ENCODE measurements at places on chromosomes 11 and 22.

- DNase-seq = no peak
These were observed 29.4 kb upstream of the NAV2 start for GRCh38 chr11:19683141-19683805.

DNA sequence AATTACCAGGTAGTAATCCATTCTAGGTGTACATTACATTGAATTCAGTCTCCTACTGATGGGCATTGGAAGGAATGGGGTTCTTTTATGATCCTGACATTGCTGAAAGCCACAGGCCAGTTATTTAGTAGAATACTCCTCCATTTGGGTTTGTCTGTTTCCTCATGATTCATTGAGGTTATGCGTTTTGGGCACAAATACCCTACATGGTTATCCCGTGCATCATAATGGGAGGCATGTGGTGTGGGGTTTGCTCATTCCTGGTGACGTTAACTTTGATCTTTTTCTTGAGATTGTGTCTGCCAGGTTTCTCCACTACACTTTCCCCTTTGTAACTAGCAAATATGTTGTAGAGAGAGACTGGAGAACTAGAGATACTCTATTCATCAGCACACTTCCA is 5.5 kb downstream of the FOLR3 start:
- no peak for DNase-seq

DNA sequence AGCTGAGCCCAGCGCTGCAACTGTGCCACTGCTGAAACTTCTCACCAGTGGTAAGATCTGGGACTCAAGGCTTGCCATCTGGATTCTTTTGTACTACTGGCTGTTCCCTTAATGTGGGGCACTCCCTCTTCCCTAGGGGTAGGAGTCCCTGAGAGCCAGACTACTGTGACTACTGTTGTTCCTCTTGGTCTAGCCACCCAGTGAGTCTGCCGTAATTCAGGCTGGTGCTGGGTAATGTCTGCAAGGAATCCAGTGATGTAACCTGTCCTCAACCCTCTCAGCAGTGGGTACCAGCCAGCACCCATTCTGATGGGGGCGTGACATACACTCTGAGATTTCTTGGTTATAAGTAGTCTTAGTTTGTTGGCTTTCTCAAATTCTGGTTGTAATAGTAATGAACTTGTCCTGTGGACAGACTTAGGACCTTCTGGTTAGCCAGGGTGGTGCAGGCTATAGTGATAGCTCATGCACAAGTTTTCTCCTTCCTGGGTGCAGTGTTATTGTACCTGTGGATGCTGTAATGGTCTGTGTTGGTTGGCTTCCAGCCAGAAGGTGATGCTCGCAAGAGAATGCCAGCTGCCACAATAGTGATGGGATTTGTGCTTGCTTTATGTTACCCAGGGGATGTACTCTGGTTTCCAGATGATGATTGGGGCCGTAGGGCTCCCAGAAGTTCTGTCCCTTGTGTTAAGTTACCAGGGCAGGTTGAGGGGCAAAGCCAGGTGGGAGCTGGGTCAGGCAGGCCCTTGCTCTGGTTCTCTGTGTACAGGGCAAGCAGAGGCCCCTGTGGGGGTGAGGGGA is 65.5 kb downstream of the ARHGAP42 start:
- no peak for DNase-seq

- DNase-seq = no peak
These were observed 120.9 kb downstream of the ME3 start for GRCh38 chr11:86551288-86552092.

DNA sequence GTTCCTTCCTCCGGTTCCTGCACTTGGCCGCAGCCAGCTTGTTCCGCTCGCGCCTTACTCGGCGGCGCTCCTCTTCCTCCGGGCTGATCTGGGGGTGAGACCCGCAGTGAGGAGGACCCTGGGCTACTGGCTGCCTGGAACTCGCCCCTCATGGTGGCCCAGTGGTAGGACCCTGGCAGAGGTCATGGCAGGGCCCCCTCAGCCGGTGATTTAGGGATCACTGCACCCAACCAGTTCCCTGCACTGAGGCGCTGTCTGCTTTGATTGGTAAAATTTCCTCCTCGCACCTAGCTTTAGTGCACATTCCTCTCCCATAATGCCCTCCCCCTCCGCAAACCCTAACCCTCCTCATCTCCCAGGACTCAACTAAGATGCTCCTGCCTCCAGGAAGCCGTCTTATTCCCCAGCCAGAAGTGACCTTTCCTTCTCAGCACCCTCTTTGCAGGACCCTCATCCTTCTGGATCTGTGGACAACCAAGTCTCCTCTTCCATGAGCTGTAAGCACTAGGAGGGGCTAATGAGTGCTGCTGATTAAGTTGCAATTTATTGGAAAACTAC is 3.6 kb downstream of the CCDC85B start:
- DNase-seq = no peak

- no peak for DNase-seq
These were observed 4.7 kb downstream of the PDE2A start for GRCh38 chr11:72669527-72669926.

DNA sequence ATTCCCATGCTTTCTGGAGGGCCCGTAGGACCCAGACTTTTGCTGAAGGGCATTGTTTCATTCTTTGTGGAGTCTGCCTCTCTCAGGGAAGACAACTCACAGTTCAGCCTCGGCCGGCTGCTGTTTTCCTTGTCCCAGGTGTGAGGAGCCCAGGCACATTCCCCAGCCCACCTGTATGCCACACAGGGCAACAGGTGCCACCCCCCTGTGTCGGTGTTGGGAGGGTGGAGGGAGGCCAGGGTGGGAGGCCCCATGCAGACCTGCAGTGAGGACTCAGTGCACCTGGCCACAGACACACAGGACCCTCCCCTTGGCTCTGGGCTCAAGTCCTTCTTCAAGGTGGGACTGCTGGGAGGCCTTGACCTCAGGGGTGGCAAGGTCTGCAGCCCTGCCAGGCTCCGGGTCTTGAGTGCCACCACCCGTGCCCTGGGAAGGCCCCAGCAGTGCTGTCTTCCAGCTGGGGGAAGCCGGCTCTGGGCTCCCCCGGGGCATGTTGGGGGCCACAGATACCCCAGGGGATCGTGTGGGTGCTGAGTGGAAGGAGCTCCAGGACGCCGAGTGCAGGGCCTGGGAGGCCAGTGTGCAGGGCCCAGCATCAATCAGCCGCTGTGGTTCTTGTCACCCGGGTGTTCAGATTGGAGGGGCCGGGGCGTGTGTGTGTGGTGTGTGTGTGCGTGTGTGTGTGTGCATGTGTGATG is 1286.1 kb downstream of the BRD1 start:
- no peak for DNase-seq

DNA sequence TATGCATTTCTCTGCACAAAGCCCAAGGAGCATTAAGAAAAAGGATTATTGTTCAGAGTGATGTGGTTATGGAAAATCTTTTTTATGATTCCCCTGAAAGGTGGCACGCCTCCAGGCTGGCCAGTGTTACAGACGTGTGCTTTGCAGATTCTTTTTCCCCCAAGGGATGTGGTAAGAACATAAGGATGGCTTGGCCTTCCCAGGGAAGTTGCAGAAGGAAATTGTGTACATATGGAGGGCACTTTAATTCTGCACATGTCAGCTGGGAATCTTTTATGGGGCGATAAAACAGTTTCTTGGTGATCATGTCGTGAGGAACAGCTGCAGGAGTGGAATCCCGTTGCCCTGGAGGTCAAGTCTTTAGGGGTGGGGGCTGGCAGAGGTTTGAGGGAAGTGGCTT is 9.7 kb downstream of the SMARCB1 start:
- no peak for DNase-seq

DNA sequence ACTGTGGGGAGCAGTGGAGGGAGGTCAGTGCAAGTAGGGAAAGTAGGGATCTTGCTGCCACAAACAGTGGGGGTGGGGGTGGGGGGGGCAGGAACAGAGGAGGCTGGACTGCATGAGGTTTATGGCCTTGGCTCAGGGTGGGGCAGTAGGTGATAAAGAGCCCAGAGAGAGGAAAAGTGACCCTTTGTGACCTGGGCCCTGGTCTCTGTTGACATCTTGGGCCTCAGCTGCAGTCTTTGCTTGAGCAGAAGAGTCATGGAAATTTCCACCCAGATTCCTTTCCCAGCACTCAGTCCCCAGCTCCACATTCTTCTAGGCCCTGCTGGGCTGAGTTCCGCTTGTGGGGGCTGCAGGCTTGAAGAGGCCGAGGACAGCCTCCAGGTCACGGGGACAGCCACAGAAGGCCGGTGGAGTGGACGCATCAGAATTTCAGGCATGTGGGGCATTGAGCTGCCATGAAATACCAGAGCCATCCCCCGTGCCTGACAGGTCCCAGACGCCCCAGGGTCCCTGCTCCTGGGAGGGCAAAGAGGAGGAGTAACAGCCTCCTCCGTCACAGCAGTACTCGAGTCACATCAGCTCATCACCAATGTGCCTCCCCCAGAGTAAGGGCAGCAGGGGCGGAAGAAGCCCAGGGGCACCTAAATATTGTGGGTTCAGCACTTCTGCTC is 9.7 kb upstream of the MALAT1 start:
- no peak for DNase-seq

DNA sequence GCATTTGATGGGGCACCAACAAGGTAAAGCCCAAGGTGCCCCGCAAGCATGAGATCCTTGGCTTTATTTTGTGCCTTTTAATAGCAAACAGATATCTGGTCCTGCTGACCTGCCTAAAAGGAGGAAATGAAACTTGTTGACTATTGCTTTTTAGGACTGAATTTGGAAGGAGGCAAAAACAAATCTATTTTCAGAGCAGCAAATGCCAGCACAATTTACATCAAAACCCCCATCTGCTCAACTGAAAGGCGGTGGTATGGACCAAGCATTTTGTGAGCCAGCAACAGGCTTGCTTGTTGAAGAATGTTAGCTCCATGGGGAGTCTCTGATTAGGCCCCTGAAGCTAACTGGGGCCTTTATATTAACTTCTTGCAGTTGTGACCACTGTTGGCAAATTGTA is 192.6 kb upstream of the E2F8 start:
- DNase-seq = no peak

GRCh38 chr22:22721681-22722354 is 77.4 kb downstream of the GGTLC2 start:
- no peak for DNase-seq

DNA sequence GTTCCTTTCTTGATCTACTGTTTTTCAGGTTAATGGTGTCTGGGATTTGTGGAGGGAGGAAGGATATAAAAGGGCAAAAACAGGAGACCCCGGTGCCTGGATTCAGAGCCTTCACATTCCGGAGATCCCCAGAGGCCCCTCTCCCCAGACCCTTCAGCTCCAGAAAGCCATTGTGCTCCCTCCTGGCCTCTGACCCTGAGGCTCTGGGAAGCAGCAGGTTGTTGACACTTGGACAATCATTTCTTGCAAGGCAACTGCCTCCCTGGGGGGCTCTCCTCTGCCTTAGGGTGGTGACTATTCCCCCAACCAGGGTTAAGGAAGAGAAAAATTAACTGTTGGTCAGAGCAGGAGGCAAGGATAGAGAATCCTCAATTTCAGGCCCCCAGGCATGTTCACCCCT is 86.9 kb upstream of the NNMT start:
- no peak for DNase-seq

DNA sequence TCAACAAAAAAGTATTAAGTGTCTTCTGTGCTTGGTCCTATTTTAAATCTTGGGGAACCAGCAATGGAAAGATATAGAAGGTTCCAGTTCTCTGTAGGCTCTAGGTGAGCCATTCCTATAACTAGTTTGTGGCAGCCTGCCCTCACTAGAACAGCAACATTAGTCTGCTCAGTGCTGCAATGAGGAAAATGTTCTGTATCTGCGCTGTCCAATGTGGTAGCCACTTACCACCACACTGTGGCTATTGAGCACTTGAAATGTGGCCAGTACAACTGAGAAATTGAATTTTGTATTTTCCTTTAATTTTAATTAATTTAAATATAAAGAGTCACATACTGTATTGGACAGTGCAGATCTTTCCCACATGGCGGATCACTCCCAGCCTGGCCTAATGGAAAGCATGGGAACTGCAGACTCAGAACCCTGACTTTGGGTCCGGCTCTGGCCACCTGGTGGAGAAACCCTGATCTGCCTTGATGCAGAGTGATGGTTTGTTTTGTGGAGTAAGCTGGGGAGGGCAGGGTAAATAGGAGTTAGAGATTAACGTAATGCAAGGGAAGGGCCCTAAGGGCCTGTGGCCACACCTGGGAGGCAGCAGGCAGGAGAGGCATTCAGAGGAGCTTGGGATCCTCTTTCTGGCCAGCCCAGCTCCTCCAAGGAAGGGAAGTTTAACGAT is 101.0 kb downstream of the ME3 start:
- peak; percentile 82 for DNase-seq

GRCh38 chr22:39410264-39410663 is 10.7 kb downstream of the TAB1 start:
- no peak for DNase-seq

DNA sequence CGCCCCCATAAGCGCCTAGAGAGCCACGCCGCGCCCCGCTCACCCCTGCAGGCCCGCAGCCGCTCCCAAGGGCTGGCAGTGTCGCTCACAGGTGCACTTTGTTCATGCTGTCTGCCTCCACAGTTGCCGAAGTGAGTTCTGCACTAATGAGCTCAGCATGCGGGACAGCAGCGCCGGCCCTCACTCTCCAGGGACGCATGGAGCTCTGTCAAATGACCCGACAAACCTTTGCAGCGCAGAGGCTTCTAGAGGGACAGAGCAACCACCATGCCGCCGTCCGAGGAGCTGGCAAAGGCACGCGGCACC is 170.7 kb downstream of the OPCML start:
- no peak for DNase-seq

DNA sequence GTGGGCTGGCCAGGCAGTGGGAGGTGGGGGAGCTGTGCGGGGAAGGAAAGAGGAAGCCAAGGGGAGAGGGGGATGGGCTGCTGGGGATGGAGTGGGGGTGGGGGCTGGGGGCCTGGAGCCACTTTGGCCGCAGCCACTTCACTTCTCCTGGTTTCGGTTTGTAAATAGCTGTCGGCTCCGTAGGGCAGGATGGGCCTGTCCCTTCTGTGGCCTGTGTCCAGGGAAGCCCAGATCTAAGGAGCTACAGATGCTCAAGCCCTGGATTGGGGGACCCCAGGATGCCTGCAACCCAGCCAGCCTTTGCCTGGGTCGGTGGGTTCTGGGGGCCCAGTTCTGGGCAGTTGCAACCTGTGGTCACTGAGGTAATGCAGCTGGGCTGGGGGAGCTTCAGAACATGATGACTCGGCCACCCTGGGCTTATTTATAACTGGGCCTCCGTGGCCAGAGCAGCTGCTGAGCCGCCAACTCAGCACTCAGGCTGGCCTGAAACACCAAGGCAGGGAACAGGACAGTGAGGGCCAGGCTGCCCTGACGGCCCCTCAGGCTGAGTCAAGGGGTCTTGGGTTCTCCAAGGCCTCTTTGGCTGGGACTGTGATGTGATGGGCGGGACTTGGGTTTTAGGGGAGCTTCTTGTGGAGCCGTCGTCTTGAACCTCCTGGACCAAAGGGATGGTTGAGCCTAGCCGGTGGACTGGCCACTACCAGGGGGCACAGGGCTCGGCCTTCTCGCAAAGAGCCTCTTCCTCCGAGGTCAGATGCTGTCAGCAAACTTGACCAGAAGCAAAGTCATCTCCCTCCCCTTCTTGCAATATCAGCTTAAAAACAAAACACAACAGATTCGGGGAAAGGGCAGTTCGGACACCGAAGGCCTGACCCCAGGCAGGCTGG is 15.0 kb upstream of the SLC39A13 start:
- DNase-seq = no peak

GRCh38 chr11:60942219-60942618 is 9.8 kb downstream of the SLC15A3 start:
- DNase-seq = no peak
